ENCODE measurements at places on chromosomes 3 and 15. TPM values are rescaled to one million over a fixed set of nuclear protein-coding genes. Genes with fewer than 3 reads are reported as not detected.

Gene HEXA
- total RNA-seq, result 97.0 TPM

Gene MME
- total RNA-seq, result 0.17 TPM

Gene SIDT1
- 50.6 TPM for total RNA-seq

Gene GOLGA8K
- 2.0 TPM for total RNA-seq

- DNase-seq, result no peak
- peaks cover 5% of the 10 kb centered on the region for H3K27me3 ChIP-seq
- H3K4me3 ChIP-seq, result no peak overlapping the region
- H3K27ac ChIP-seq, result no peak overlapping the region
- no peaks in the 10 kb centered on the region for H3K36me3 ChIP-seq
These were observed 121.1 kb downstream of the PDCD6IP start for GRCh38 chr3:33919312-33920120.

- no peak for DNase-seq
- H3K4me1 ChIP-seq, result no peaks in the 10 kb centered on the region
- H3K27ac ChIP-seq, result no peak overlapping the region
- no peak overlapping the region for H3K4me3 ChIP-seq
- no peaks in the 10 kb centered on the region for H3K27me3 ChIP-seq
These were observed 52.8 kb upstream of the UTS2B start for GRCh38 chr3:191383124-191383523.

GRCh38 chr3:190371152-190371551, 16.8 kb upstream of the CLDN16 start:
- no peaks in the 10 kb centered on the region for H3K36me3 ChIP-seq
- H3K4me3 ChIP-seq, result no peak overlapping the region
- DNase-seq, result no peak
- no peak overlapping the region for H3K27ac ChIP-seq

GRCh38 chr3:12182687-12183441, 24.2 kb upstream of the TIMP4 start:
- DNase-seq, result no peak
- peaks cover 14% of the 10 kb centered on the region for H3K4me1 ChIP-seq
- no peaks in the 10 kb centered on the region for H3K36me3 ChIP-seq
- peaks cover 3% of the 10 kb centered on the region for H3K27me3 ChIP-seq

GRCh38 chr3:64039981-64040733, 16.9 kb upstream of the PSMD6 start:
- no peaks in the 10 kb centered on the region for H3K36me3 ChIP-seq
- no peaks in the 10 kb centered on the region for H3K4me1 ChIP-seq
- DNase-seq, result no peak
- peaks cover 23% of the 10 kb centered on the region for H3K27me3 ChIP-seq
- H3K4me3 ChIP-seq, result no peak overlapping the region

GRCh38 chr15:71559098-71559497, 251.3 kb upstream of the NR2E3 start:
- DNase-seq, result no peak
- H3K4me1 ChIP-seq, result no peaks in the 10 kb centered on the region
- no peak overlapping the region for H3K4me3 ChIP-seq
- H3K27me3 ChIP-seq, result no peaks in the 10 kb centered on the region

All from activated naive CD8-positive, alpha-beta T cell treated with anti-CD3 and anti-CD28 coated beads, Interleukin-2, amount 10 ng/mL, durations not matched to agents 7 days and 5 days (primary cell).